ENCODE measurements at places on chromosomes 4 and X.

DNA sequence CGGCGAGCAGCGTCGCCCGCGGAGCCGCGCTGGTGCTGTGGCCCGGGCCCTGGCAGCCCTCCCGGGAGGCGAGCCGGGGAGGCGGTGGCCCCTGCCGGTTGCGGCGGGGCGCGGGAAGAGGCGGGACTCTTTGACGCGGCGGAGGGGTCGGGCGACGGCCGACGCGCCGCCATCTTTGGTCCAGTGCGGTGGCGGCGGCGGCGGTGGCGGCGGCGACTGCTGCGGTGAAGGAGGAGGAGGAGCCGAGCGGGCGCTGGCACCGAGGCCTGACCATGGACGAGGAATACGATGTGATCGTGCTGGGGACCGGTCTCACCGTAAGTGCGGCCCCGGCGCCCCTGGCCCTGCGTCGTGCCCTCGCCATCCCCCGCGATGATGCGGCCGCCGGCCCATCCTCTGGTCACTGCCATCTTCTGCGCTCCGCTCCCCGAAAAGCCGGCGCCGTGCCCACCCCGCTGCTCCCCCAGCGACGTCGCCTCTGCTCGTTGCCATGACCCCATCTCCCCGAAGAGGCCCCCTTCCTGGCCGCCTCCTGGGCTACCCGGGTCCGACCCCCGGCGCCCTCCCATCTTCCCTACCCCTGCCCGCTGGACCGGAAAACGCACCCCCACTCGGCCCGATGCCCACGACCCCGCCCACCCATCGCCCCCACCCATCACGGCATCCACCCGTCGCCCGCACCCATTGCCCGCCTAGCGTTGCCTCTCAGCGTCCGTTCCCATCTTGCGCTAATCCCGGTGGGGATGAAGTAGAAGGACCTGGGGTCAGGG lies at the start of gene GDI1:
Gene GDI1 (plus strand): TSS at position 172 of the 770 bp plus-strand sequence. CDS start 101 bp downstream, at position 273.
- H3K27ac ChIP-seq, result peak within 1 kb of the TSS; percentile 70
- peaks cover 4% of the 10 kb centered on the region for H3K27me3 ChIP-seq
- DNase-seq, result peak; percentile 46
- peaks cover 7% of the 10 kb centered on the region for H3K36me3 ChIP-seq
- H3K4me1 ChIP-seq, result peaks cover 8% of the 10 kb centered on the region

GRCh38 chr4:185134307-185134869 lies 8.7 kb upstream of the SLC25A4 start:
- H3K4me3 ChIP-seq, result no peak overlapping the region
- H3K27ac ChIP-seq, result no peak overlapping the region
- no peak for DNase-seq
- peaks cover 10% of the 10 kb centered on the region for H3K4me1 ChIP-seq
- no peaks in the 10 kb centered on the region for H3K36me3 ChIP-seq

DNA sequence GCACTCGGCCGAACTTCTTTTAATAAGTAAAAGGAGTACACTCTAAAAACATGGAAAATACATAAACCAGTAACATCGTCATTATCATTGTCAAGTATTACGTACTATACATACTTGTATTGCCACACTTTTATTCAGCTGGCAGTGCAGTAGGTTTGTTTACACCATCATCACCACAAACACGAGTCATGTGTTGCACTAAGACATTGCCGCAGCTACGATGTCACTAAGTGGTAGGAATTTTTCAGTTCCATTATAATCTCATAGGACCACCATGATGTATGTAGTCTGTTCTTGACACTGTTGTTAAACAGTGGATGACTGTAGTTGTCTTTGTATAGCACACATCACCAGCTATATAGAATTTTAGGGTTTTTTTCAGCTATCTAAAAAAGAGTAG lies 48.0 kb upstream of the TMEM131L start:
- H3K27ac ChIP-seq, result no peak overlapping the region
- DNase-seq, result no peak
- H3K4me1 ChIP-seq, result peaks cover 7% of the 10 kb centered on the region
- H3K36me3 ChIP-seq, result no peaks in the 10 kb centered on the region
- no peaks in the 10 kb centered on the region for H3K27me3 ChIP-seq

- peaks cover 11% of the 10 kb centered on the region for H3K4me1 ChIP-seq
- no peak for DNase-seq
- no peaks in the 10 kb centered on the region for H3K36me3 ChIP-seq
- H3K4me3 ChIP-seq, result no peak overlapping the region
Observed at GRCh38 chr4:124486423-124486822, 226.1 kb downstream of the ANKRD50 start.

DNA sequence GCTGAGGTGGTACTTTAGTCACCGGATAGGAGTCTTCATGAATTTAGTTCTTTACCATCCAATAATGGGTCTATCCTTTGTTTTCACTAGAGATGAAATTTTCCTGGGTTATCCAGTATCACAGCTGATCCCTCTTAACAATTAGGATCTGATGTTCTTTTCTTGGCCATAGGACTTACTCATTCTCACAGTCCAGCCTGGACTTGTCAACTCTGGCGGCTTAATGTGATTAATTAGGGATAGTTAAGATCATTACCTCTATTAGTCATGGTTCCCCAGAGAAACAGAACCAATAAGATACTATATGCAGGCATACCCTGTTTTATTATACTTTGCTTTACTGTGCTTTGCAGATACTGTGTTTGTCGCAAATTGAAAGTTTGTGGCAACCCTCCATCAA lies 272.7 kb upstream of the FAT4 start:
- no peaks in the 10 kb centered on the region for H3K36me3 ChIP-seq
- no peaks in the 10 kb centered on the region for H3K27me3 ChIP-seq
- H3K27ac ChIP-seq, result no peak overlapping the region
- DNase-seq, result no peak

DNA sequence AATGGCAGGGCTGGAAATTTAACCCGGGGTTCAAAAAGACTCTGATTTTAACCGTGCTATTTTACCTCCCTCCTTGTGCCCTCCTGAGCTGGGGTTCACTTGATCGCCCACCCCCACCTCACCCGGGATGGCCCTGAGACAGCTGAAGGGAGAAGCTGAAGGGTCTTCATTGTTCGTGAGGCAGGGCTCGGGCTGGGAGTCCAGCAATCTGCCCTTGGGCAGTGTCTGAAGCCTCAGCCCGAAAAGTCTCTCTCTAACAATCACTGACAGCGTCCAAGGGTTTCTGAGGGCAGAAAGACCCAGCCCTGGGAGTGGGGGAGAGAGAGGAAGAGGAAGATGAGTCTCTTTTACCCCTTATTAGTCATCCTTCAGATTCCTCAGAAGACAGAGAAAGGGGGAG lies 39.4 kb upstream of the PHOX2B start:
- no peak overlapping the region for H3K27ac ChIP-seq
- H3K4me1 ChIP-seq, result no peaks in the 10 kb centered on the region
- DNase-seq, result no peak

- H3K4me3 ChIP-seq, result no peak overlapping the region
- no peaks in the 10 kb centered on the region for H3K4me1 ChIP-seq
- H3K36me3 ChIP-seq, result no peaks in the 10 kb centered on the region
Observed at GRCh38 chr4:81930506-81931238, 443.1 kb downstream of the HNRNPD start.

DNA sequence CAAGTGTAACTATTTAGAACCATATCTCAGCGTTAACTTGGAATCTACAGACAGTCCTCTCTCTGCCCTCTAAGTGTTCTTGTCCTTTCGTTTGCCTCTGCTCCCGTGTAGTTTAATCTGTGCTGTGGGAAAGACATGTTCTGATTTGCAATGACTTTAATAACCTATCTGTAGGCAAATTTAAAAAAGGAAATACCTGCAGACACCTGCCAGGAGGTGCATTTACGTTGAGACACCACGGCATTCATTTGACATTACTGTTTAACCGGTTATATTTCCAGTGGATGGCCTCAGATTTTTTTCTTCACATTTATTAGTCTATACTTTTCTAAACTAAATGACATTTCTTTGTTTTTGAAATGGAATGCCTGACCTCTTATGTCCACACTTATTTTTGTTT lies 997.9 kb upstream of the PCDH7 start:
- H3K4me3 ChIP-seq, result no peak overlapping the region
- H3K27ac ChIP-seq, result no peak overlapping the region
- H3K36me3 ChIP-seq, result no peaks in the 10 kb centered on the region
- no peaks in the 10 kb centered on the region for H3K4me1 ChIP-seq
- H3K27me3 ChIP-seq, result no peaks in the 10 kb centered on the region

DNA sequence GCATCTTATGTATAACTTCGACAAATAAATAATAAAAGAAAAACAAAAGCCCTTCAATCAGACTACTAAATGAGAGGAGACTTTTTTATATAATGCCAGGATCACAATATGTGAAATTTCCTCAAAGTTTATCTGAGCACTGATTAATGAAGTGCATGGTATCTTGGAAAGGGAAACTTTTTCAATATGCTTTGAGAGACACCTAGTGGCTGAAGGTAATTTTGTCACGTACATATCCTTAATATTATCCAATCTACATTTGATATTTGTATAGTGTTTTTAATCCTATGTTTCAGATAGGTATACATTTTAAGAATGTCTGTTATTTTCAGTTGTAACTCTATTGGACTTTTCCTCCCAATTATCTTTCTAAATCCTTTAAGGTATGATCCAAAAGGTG lies 146.8 kb downstream of the KLHL4 start:
- H3K36me3 ChIP-seq, result no peaks in the 10 kb centered on the region
- no peak overlapping the region for H3K4me3 ChIP-seq
- H3K27me3 ChIP-seq, result no peaks in the 10 kb centered on the region
- no peak for DNase-seq
- no peak overlapping the region for H3K27ac ChIP-seq

- peaks cover 4% of the 10 kb centered on the region for H3K4me1 ChIP-seq
- H3K36me3 ChIP-seq, result peaks cover 36% of the 10 kb centered on the region
- H3K4me3 ChIP-seq, result no peak overlapping the region
- H3K27ac ChIP-seq, result no peak overlapping the region
- DNase-seq, result no peak
Observed at GRCh38 chrX:78123190-78123589, 16.3 kb downstream of the TAF9B start.

- H3K27me3 ChIP-seq, result no peaks in the 10 kb centered on the region
- no peak overlapping the region for H3K4me3 ChIP-seq
- no peak overlapping the region for H3K27ac ChIP-seq
- peaks cover 20% of the 10 kb centered on the region for H3K4me1 ChIP-seq
- peak; percentile 9 for DNase-seq
- H3K36me3 ChIP-seq, result no peaks in the 10 kb centered on the region
Observed at GRCh38 chr4:4524364-4524763, 17.5 kb downstream of the STX18 start.

DNA sequence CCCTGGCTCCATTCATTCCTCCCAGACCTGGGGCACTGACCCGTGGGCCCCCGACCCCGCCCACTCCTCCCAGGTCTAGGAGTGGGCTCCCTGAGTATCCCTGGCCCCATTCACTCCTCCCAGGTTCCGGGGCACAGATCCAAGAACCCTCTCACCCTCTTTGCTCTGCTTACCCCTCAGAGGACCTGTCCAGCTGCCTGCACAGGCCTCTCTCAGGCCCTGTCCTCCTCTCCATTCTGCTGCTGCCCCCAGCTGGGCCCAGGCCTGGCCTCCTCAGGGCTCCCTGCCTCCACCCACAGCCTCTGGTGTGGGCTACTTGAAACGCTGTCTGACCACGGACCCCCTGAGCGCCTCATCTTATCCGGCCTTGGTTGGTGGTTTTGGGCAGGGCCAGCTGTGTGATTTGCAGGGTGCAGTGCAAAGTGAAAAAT lies 217.7 kb upstream of the PSAPL1 start:
- no peaks in the 10 kb centered on the region for H3K36me3 ChIP-seq
- H3K27ac ChIP-seq, result no peak overlapping the region
- DNase-seq, result no peak
- H3K4me1 ChIP-seq, result no peaks in the 10 kb centered on the region

All from endothelial cell (in vitro differentiated cells).